T1000 (cell line): ENCODE measurements at places on chromosomes 7 and 10.
A peak's percentile ranks its signal among the peaks of the same experiment; 100 is the strongest.

DNA sequence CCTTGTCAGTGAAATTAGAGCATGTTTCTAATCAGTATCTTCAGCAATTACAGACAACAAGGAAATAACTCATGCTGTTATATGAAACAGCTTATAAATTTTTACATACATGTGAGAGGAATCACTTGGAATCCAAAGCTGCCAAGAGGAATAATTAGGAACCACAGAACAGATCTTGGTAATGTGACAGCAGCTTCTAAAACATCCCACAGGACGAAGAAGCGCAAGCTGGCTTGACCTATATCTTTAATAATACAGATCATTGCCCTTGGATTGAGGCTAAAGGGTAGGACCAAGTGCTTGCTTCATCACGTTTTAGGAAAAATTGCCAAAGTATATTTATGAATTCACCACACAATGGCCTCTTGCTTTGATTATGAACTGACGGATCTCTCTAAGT is 869.8 kb downstream of the LRMDA start:
- no peak for DNase-seq

DNA sequence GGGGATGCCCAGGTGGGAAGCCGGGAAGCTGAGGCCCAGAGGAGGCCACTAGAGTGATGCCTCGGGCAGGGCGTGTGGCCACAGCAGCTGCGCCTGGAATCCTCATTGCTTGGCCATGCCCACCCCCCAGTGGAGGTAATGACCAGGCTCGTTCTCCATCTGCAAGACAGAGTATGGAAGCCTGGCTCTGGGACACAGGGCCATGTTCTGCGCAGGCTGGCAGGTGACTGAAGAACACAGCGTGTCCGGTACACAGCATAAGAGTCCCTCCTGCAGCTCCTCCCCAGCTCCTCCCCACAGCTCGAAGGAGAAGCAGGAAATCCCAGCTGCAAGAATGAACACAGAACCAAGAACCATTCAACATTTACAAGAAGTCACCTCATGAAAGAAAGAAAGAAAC is 64.8 kb downstream of the SMURF1 start:
- no peak for DNase-seq

DNA sequence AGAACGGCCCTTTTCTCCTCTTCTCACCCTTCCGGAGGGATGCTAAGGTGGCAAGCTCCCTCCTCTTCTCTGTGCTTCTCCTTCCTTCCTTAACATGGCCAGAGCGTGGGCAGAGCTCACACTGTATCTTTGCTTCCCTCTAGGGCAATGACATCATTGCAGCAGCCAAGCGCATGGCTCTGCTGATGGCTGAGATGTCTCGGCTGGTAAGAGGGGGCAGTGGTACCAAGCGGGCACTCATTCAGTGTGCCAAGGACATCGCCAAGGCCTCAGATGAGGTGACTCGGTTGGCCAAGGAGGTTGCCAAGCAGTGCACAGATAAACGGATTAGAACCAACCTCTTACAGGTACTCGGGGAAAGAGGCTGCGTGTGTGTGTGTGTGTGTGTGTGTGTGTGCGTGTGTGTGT is 36.6 kb downstream of the AP3M1 start:
- DNase-seq = no peak

GRCh38 chr10:133303206-133303605 is 5.5 kb downstream of the TUBGCP2 start:
- no peak for DNase-seq

GRCh38 chr7:55903985-55904759 is 16.9 kb downstream of the ZNF713 start:
- no peak for DNase-seq

DNA sequence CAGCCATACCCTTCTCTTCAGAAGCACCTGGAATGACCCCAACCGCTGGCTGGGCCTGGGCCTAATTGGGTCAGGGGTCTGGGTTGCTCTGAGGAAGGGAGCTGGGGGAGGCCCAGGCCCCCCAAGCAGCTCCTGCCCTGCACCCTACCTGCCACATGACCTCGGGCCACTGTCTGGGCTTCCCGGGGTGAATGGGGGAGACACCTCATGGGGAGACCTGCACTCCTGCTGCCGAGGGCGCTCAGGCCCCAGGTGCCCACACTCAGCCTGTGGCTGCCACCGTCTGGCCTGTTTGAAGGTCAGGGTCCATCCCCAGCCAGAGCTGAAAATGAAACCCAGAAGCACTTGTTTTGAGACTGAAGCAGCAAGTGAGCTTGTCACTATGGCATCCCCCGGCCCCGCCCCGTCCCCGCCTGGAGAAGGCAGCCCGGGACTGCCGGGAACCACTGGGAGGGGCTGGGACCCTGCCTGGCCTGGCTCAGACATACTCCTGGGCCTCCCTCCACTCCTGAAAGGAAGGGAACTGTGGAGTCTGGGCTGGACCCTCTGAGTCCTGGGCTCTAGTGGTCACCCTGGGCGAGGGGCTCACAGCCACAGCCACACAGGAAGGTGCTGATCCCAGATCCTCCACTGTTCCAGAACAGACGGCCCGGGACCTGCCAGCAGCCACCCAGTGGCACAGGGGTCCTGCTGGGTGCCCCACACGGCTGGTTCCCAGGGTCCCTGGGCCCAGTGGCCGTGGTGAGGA is 7.4 kb upstream of the MICALL2 start:
- DNase-seq = peak; percentile 4

DNA sequence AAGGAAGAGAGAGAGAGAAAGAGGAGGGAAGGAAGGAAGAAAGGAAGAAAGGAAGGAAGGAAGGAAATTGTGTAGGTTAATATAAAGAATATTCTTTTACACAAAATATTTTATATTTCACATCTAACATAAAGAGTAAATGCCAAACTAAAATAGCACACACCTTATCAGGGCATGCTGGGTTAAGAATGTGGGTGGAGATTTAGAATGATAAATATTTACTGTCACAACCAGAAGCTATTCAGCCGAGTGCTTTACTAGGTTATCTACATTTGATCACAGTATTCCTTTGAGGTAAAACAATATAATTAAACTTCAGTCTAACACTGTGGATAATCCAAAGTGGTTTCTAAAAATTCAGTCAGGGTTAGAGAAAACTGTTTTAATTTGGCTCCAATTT is 103.3 kb downstream of the SEMA3A start:
- no peak for DNase-seq

- DNase-seq = no peak
Observed at GRCh38 chr7:32289651-32290414, 200.3 kb downstream of the LSM5 start.

DNA sequence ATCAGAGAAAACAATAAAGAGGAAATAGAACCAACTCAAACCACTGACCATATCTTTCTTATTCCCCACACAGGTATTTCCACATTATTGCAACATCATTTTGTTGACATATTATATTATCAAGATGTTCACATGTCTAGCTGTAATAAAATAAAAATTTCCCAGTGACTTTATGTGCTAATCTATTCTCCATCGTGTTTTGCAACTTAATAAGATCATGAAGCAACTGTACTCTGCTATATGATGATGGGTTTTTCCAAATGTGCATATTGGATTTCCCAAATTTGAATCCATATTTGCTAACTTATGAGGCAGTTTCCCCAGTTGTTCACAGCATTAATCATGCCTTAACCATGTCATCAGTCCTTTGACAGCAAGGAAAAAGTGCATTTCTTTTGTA is 127.8 kb downstream of the ITGB8 start:
- no peak for DNase-seq

DNA sequence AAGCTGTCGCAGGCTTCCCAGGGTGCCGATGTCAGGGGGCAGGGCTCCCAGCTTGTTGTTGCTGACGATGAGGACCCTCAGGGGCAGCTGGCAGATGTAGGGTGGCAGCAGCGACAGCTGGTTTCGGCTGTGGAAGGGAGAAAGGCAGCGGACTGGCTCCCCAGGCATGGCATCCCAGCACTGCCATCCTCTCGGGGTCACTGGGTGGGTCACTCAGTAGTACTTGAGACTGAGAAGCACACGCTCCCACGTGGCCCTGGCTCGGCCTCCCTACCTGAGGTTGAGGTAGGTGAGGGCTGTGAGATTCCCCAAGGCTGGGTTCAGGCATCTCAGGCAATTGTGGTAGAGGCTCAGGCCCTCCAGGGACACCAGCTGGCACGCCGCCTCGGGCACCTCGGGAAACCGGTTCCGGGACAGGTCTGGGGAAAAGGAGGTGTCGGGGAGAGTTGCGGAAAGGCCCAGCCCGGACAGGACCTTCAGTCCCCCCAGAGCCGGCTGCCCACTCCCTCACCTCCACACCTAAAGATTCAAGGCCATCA is 3.8 kb downstream of the LRCH4 start:
- DNase-seq = no peak

DNA sequence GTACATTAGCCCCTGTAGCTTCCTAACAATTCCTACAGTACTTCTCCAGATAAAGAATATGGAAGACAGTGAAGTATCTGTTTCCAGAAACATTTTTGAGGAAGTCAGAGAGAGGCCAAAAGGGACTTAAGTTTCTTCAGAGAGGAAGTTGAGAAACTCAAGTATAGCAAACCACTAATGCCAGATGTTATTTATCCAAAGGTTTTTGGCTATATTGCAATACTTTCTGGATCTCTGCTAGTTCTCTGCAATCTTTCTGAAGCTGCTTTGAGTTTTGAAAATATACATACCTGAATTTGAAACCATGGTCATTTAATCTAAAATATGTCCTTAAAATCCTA is 64.7 kb downstream of the BICC1 start:
- no peak for DNase-seq
